ENCODE measurements at places on chromosomes 4 and X.
A peak's percentile ranks its signal among the peaks of the same experiment; 100 is the strongest.

- DNase-seq, result no peak
Observed at GRCh38 chr4:112119353-112119783, 25.9 kb upstream of the FAM241A start.

DNA sequence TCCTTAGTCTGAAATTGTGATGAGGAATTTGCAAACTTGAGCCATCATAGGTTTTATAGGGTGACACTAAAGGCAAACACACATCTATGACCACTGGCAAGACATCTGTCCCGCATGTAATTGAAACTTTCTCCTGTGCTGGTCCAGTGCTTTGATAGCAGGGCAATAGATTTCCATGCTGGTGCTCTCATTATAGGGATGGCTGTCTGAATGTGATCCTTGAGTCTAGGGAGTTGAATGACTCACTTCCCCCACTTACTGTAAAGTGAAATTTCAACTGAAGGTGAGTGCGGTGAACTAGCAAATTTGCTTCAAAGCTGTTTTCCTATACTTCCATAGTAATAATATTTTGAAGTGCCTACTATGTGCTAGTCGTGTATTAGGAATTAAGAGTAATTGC is 1630.0 kb downstream of the STIM2 start:
- DNase-seq, result no peak

- no peak for DNase-seq
Observed at GRCh38 chr4:32778025-32778424, 2057.9 kb downstream of the PCDH7 start.

DNA sequence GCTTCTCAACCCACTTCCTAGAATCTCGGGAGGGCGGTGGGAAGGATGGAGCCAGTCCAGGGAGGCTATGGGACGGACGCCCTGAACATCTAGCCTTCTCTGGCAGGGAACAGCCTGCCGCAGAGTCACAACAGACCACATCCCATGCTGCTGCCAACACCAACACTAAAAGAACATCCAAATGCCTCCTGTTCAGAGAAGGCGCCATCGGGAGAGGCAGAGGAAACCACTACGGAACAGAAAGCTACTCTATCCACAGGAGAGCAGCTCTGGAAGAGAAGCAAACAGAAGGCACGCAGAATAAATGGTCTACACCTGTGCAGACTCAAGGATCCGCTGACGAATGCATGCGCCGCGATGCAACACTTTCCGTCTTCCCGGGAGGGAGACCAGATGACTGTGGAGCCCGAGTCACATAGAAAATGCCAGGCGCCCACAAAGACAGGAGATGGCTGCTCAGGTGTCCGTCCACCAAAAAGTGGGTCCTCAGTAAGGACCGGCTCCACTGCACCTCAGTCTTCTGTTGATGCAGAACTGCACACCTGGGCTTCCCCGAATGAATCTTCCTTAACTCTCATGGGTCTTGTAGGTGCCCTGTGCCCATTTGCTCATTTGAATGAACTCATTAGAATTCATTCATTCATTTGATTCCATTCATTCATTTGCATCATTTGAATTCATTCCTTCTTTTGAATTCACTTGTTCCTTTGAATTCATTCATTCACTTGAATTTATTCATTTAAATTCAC is 217.5 kb downstream of the DHRSX start:
- DNase-seq, result no peak

DNA sequence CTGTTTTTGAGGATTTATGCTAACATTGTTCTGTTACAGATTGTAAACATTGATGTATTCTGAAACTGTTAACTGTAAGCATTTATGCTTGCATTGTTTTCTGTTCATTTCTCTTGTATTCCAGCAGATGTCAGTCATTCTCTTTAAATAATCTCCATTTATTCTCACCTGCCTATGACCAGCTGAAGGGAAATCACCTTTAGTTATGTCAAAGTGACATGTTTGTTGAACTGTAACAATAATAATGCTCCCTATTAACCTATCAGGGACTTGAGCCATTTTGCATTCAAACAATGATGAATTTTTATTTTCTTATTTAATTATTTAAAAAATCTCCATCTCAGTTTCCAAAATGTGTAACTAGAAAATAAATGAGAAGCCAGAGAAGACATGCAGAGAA is 58.0 kb downstream of the SPCS3 start:
- DNase-seq, result no peak

DNA sequence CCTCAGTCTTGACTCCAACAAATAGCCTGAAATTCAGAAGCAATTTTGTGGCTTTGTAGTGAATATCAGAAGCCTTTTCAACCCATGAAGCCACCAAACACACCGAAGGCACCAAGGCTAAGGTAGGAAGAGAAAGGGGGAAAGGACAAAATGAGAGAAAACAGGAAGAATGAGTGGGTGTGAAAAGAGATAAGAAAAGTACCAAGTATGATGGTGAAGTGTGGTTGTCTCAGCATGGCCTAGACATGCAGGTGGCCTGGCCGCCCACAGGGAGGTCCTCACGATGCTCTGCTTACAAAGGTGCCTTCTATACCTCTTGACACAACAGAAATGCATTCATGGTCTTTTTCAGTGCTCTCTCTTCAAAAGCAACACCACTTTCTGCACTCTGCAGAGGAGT is 34.9 kb downstream of the ACSL1 start:
- DNase-seq, result no peak

DNA sequence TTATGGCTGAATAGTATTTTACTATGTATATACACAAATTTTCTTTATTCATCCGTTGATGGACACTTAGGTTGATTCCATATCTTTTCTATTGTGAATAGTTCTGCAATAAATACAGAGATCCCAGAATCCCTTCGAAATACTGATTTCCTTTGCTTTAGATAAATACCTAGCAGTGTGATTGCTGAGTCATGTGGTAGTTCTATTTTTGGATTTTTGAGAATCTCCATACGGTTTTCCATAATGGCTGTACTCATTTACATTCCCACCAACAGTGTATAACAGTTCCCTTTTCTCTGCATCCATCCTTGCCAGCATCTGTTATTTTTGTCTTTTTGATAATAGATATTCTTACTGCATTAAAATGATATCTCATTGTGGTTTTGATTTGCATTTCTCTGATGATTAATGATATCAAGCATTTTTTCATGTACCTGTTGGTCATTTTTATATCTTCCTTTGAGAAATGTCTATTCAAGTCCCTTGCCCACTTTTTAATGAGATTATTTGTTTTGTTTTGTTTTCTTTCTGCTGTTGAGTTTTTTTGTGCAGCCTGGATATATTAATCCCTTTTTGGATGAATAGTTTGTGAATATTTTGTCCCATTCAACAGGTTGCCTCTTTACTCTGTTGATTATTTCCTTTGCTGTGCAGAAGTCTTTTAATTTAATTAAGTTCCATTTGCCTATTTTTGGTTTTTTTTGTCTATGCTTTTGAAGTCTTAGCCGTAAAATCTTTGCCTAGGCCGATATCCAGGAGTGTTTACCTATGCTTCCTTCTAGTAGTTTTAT is 466.7 kb upstream of the TENM3 start:
- no peak for DNase-seq

DNA sequence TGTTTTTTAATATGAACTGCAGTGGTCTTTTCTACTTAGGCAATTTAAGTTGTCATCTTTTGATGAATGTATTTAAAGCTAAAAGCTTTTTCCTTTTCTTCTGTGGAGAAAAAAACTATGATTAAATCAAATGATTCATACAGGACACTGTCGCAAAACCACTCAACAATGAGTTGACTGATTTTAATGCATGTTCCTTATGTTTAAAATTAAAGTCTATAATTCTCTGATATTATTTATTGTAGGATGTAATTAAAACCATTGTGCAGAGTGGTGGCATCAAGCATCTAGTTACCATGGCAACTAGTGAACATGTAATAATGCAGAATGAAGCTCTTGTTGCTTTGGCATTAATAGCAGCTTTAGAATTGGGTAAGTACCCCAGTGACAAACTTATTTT is 172.5 kb downstream of the RAP1GDS1 start:
- DNase-seq, result no peak

GRCh38 chr4:48268956-48269860 is at the start of gene TEC:
Gene TEC (minus strand): TSS chr4:48269838. CDS start chr4:48228614, 41,224 bp downstream.
- DNase-seq, result peak; percentile 83

DNA sequence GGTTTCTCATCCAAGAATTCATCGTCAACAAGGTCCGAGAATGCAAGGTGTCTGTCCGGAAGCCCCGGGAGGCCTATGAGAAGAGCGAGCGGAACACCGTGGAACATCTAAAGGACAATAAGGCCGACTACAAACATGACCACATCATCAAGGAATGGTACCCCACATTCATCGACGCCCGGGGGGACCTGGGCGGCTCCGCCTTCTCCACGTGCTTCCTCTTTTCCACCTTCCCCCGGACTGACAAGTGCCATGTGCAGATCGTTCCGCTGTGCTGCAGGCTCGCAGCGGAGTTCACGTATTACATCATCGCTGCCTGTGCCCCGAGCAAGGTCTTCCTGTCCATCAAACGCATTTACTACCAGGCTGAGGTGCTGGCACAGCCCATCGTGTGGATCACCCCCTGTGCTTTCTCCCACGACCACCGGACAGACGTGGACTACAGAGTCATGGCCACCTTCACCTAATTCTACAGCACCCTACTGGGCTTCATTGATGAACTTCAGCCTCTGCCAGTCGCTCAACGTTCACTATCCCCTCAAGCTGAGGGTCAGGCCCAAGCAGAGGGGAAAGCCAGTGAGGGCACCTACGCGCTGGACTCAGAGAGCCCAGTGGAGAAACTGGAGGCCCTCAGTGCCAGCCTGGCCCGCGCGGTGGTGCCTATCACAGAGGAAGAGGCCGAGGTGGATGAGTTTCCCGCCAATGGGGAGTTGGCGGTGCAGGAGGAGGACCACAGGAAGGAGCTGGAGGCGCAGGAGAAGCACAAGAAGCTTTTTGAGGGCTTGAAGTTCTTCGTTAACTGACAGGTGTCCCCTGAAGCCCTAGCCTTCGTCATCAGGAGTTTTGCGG is 125.9 kb upstream of the PABPC4L start:
- DNase-seq, result no peak

- no peak for DNase-seq
Observed at GRCh38 chr4:11869191-11869870, 440.6 kb upstream of the HS3ST1 start.

GRCh38 chr4:73170518-73171198 is 87.9 kb downstream of the ANKRD17 start:
- no peak for DNase-seq

DNA sequence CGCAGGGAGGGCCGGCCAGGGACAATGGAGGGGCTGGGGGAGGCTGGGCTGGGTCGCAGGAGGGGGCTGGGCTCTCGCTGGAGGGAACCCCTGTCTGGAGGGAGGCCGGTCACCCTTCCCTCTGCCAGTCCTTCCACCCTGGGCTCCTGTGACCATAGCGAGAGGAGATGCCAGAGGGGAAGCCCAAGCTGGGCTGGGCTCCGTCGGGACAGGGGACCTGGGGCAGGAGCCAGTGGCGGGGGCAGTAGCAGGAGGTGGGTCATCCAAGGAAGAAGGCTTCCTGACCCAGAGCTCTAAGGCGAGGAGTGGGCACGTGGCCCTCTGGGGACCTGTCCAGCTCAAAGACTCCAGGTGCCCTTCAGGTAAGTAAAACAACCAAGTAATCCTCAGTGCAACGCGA is 16.9 kb downstream of the CTAG1B start:
- no peak for DNase-seq

- DNase-seq, result no peak
Observed at GRCh38 chr4:15253349-15253748, 174.5 kb upstream of the C1QTNF7 start.

DNA sequence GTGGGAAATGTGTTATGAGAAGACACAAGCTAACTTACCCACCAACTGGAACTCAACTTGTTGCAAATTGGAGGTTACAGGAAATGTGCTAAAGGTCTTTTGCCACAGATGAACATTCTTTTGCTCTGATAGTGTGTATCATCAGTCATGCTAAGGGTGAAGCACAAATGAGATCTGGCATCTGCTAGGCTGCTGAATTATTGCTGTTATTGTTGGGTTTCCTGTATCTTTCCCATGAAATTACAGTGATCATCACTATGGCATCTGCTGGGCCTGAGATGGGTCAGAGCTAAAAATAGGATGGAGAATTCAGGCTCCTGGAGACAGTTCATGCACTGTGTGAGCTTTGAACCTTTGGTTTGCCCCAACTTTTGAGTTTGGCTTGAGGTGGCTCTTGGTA is 124.5 kb downstream of the NPNT start:
- no peak for DNase-seq

DNA sequence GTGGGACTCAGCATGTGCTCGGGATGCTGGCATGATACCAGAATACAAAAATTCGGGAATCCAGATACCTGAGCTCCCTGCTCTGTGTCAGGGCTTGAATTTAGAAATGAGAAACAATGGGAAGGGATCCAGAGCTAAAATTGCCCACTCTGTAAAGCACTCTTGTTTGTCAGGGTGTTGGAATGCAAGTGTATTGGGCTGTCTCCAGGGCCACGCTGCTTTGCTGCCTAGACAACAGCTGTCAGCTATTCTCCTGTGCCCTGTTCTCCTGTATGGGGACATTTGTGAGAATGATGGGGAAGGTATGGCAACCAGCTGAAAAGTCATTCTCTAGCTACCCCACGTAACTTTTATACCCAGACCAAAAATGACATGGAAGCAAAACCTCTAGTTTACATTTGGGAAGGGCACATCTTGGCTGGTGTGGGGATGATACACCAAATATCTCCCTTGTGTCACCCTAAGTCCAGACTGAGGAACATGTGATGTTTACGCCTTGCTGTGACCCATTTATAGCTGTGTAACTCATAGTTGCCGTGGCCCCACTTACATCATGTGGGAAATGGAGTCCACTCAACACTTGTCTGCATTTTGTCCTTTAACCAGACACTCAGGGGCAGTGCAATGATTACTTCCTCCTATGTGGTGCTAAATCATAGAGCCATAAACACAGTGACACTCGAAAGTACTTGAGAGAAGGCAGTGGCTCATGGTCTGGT is 46.6 kb downstream of the SMPX start:
- DNase-seq, result no peak

- no peak for DNase-seq
Observed at GRCh38 chr4:109205186-109205585, 97.3 kb downstream of the COL25A1 start.

GRCh38 chr4:2246384-2247127 is 4.6 kb upstream of the HAUS3 start:
- DNase-seq, result no peak

GRCh38 chr4:46016306-46016705 is 107.5 kb downstream of the GABRG1 start:
- DNase-seq, result no peak

- DNase-seq, result no peak
Observed at GRCh38 chr4:11230866-11231265, 197.8 kb downstream of the HS3ST1 start.

DNA sequence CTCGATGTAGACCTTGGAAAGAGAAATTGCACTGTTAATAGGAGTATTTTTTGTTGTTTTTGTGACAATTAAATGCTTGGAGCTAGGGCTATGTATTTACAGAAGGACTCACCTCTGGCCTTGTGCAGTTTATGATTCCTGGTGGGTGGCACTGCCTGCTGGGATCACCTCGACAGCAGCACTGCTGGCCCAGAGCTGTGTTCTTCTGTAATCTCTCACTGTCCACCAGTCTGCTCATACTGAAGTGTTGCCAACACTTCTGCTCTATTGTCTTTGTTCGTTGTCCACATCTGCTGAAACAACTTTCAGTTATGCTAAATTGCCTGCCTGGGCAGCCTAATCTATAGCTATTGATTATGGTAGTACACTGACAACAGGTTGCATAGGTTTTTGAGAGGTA is 194.4 kb upstream of the ANK2 start:
- no peak for DNase-seq
